ENCODE measurements at places on chromosomes 3 and 15.

DNA sequence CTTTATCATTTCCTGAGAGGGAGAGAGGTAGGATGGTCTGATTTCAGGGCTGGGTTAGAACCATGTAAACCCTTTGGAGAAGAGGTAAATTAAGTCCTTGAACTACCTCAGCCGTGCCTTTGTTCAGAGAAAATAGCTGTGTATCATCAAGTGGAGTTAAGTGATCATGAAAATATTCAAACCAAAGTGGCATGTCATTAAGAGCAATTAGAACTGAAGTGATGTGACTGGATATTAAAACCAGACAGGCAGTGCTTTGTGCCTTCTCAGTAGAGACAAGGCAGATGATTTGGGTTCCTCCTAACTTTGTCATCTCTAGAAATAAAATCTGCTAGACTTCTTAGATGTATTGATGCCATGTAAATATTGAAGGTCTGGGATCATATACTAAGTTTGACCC is 171.5 kb downstream of the IL5RA start:
- DNase-seq = no peak

- no peak for DNase-seq
Measured at GRCh38 chr3:114743746-114744485, 403.2 kb downstream of the ZBTB20 start.

DNA sequence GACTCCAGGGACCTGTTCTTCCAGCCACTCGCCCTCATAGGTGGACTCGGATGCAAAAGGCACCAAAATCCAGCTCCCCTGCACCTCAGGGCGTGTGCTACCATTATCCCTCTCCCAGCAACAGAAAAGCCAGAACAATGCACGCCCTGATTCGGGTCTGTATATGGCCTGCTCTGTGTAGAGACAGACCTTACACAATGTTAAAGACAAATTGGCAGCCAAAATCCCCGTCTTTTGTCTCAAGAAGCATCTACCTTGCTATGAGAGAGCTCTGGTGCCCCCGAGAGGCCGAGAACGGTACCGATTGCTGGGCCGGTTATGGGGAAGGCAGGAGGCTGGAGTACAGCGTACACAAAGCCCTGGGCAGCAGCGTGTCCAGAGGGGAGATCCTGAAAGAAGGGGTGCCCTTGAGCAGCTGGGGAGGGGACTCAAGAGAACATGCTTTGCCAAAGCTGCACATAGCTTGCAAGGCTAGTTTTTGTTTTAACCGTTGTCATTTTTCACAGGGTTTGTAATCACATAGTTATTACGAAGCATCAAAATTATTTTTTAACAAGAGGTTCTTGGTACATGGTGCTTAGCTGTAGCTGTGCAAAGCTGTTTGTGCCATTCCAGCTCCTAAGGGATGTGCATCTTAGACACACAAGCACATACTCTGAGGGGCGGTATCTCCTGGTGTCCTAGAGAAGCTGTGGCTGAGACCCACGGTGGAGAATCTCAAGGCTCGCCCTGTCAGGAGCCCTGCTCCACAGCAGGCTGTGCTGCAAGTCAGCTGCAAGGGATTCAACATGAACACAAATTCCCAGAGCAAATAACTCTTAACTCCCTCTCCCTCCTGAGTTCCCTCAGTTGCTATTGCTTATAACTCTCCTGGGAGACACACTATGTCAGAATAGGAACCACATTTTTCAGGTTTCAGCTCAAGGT is 461.5 kb upstream of the PPP2R3A start:
- DNase-seq = peak; percentile 94

GRCh38 chr3:24487325-24488262 is 7.1 kb downstream of the THRB start:
- no peak for DNase-seq

- DNase-seq = no peak
Measured at GRCh38 chr15:82549199-82549665, 9.0 kb upstream of the RPS17 start.

GRCh38 chr15:51267703-51268083 is 70.7 kb downstream of the CYP19A1 start:
- no peak for DNase-seq

GRCh38 chr3:78287085-78287484 is 1247.2 kb downstream of the ROBO2 start:
- DNase-seq = no peak

DNA sequence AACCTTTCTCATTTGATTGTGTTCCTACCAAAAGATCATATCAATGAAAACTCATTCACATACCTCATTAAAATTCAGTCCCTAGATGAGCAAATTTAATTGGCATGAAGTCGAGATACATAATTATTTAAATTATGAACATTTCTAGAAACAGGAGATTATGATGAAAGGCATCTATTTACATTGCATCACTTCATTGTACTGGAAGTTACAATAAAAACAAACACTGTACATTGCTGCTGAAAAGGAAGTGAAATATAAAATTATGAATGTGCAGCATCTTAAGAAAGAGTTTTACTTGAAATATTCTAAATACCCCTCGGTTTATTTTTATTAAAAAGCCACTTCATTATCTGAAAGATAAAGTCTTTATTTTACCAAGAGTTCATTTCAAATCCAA is 163.4 kb upstream of the ZNF385D start:
- no peak for DNase-seq
